Fibroblast of skin of right quadriceps (primary cell): ENCODE measurements at places on chromosomes 11 and 22.

- no peak for DNase-seq
These were observed 62.2 kb upstream of the INCENP start for GRCh38 chr11:62061356-62062222.

- DNase-seq, result no peak
These were observed 16.1 kb downstream of the MUC2 start for GRCh38 chr11:1090600-1091331.

DNA sequence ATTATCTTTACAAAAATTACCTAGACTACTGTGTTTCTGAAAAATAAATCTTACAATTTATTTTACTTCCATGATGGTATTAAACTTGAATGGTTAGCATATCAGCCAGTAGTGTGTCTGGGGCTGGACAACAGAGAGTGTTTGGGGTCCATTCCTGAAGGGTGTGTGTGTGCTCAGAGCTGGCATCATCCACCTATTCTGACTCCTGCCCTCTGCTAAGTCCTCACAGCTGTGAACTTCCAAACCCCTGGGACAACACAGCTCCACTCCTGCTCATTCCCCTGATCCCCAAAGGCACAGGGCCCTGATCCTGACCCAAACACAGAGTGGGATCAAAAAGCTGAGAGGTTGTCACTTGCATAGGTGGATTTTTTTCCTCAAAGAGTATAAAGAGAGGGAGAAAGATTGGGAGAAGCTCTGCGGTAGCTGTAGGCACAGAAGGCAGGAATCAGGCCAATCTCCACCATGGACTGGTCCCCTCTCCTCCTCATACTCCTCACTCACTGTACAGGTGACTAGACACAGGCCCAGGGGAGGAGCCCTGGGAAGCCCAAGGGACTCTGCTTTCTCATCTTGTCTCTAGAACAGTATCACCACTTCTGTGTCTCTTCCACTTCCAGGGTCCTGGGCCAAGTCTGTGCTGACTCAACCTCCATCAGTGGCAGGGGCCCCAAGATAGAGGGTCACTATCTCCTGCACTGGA lies 55.7 kb upstream of the TOP3B start:
- no peak for DNase-seq

- peak; percentile 74 for DNase-seq
These were observed 5.7 kb upstream of the ACAT1 start for GRCh38 chr11:108115500-108116140.

DNA sequence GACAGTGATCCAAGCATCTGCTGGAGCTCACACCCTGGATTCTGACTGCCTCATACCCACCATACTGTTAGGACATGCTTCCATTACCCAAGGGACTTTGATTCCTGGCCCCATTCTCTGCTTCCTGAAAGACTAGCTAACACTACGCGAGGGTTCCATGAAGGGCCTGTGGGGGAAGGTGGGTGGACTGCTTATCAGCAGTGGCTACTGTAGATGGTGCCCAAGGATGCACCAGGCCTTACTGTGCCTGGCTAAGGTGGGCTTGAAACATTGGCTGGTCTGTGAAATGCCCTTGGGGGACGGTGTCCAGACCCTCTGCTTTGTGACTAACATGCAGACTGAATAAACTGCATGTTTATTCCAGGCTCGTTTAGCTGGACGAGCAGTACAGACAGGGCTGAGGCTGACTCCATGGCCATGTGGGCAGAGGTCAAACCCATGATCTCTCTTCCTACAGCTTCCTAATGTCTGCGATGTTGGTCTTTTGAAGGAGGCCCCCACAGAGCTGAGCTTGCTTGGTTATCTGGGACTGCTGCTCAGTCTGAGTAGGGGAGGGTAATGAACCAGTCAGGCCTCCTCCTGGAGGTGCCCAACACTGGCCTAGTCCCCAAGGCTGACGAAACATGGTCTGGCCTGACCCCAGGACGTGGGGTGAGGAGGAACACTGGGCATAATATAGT lies 48.3 kb upstream of the PHOX2A start:
- DNase-seq, result no peak

DNA sequence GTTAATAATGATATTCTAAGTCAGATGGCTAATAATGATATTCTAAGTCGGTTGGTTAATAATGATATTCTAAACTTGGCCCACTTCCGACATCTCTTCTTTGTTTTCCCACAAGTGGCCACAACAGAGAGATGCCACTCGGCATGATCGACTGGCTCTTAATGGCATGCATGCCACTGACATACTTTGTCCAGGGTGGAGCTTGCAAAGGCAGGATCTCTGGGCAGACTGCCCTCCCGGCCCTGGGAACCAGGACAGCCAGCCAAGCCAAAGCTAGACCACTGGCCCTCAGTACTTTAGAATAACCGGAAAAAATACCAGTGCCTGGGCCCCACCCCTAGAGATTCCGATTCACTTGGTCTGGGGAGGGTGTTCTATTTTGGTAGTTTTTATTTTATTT lies 78.1 kb downstream of the KIAA1671 start:
- DNase-seq, result no peak

- DNase-seq, result peak; percentile 84
These were observed 6.3 kb upstream of the ADAMTS8 start for GRCh38 chr11:130434521-130435223.

DNA sequence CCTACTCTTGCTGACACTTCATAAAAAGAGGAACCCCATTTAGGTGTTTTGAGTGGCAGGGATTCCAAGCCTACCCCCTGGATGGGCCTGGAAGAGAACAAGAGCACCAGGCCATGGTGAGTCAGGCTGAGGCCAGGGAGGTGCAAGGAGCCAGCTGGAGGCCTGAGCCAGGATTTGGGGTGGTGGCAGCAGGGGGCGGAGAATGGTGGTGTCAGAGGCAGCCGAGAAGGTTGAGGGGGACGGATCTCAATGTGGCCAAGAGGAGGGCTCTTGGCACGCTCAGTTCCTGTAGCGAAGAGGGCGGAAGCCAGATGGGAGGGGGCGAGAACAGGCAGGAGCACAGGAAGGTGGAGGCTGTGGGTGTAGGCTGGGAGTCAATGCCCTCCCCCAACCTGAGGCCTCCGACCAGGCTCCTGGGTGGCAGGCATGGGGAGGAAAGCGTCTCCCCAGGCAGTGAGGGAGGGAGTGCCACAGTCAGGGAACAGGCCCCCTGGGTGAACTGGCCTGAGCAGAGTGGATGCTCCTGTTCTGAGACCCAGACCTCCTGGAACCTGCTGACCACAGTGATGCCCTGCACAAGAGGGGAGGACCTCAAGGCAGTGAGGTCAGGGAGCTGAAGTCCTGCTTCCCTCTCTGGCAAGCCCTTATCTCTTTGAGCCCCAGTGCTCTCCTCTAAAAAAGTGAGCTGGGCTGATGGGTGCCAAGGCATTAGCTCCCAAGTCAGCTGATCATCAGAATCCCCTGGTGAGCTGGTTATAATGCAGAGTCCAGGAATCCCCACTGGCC lies 13.9 kb downstream of the RTN4RL2 start:
- no peak for DNase-seq

DNA sequence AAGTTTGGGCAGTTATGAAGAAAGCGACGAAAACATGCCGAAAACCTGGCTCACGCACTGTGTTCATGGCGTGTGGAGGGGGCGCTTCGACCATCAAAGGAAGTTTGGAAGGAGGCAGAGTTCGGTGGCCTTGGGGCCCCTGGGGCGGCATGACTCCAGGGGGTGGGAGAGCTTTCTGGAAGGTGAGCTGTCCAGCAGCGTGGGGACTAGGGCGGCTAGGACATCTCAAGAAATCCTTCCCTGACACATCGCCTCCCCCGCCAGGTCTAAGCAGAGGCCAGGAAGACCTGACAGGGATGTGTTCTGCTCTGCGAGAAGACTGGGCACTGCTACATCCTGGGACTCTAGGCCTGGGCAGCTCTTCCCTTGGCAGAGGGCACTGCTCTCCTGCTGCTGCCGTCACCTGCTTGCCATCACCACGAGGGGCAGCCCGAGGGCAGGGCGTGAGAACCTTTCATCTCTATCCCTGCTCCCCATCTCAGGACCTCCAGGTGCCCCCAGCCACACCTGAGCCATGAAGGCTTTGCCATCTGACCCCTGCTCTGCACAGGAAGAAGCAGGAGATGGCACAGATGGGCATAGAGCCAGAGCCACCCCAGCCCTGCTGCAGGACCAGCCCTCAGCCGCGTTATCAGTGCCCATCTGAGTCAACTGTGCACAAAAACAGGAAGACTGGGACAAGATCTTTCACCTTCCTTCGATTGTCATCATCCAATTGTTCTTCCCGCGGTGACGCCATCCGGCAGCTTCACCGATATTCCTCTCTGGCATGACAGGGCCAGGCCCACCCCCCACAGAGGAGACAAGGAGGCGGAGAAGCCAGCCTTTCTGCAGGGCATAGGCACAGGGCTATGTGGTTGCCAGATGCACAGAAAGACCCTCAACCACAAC lies 12.7 kb downstream of the LINC01488 start:
- no peak for DNase-seq
